ENCODE measurements at places on chromosomes 1 and 21.

- H3K36me3 ChIP-seq = no peaks in the 10 kb centered on the region
- no peak overlapping the region for H3K4me3 ChIP-seq
- peak overlapping the region; percentile 66 for H3K27ac ChIP-seq
- H3K4me1 ChIP-seq = peaks cover 5% of the 10 kb centered on the region
- DNase-seq = peak; percentile 26
- no peaks in the 10 kb centered on the region for H3K27me3 ChIP-seq
Observed at GRCh38 chr1:24641646-24642151, 1.4 kb upstream of the SRRM1 start.

GRCh38 chr1:60870269-60870865, 212.0 kb upstream of the NFIA start:
- H3K36me3 ChIP-seq = no peaks in the 10 kb centered on the region
- no peaks in the 10 kb centered on the region for H3K27me3 ChIP-seq
- no peak overlapping the region for H3K27ac ChIP-seq
- H3K4me1 ChIP-seq = peaks cover 2% of the 10 kb centered on the region
- DNase-seq = no peak
- H3K4me3 ChIP-seq = no peak overlapping the region

GRCh38 chr1:74436078-74436477, 76.3 kb downstream of the LRRC53 start:
- no peak for DNase-seq
- H3K27me3 ChIP-seq = no peaks in the 10 kb centered on the region
- H3K36me3 ChIP-seq = no peaks in the 10 kb centered on the region
- H3K4me3 ChIP-seq = no peak overlapping the region

DNA sequence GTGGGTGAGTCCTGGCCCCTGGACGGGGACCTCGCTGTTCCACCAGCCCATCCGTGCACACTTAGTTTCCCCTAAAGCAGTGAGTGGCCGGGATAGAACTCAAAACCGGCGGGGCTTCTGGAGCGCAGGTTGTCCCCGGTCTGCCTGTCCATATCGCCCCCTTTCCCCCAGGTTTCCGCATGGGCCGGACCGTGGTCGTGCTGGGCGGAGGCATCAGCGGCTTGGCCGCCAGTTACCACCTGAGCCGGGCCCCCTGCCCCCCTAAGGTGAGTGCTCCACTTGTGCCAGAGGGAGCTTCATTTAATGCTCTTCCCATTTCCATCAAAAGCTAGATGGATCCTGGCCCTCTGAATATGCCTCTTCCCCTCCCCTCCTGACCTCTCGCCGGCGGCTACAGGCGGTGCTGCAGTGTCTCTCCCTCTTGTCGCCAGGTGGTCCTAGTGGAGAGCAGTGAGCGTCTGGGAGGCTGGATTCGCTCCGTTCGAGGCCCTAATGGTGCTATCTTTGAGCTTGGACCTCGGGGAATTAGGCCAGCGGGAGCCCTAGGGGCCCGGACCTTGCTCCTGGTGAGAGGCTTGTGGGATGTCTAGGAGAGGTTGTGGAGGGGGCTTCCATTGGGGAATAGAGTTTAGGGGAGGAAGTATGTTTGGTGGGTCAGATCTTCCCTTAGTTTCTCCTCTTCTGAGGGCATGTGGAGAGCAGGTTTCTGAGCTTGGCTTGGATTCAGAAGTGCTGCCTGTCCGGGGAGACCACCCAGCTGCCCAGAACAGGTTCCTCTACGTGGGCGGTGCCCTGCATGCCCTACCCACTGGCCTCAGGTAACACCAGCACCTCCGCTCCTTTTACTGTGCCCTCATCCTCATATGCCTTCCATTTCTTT, 683 bp downstream of the PPOX start:
- H3K4me3 ChIP-seq = peak overlapping the region; percentile 85
- H3K27ac ChIP-seq = peak overlapping the region; percentile 7
- H3K4me1 ChIP-seq = peaks cover 9% of the 10 kb centered on the region
- no peak for DNase-seq
- H3K27me3 ChIP-seq = no peaks in the 10 kb centered on the region
- H3K36me3 ChIP-seq = peaks cover 44% of the 10 kb centered on the region

- H3K27ac ChIP-seq = no peak overlapping the region
- no peak overlapping the region for H3K4me3 ChIP-seq
- no peaks in the 10 kb centered on the region for H3K27me3 ChIP-seq
- no peaks in the 10 kb centered on the region for H3K4me1 ChIP-seq
Observed at GRCh38 chr1:93123201-93123783, 44.2 kb downstream of the MTF2 start.

DNA sequence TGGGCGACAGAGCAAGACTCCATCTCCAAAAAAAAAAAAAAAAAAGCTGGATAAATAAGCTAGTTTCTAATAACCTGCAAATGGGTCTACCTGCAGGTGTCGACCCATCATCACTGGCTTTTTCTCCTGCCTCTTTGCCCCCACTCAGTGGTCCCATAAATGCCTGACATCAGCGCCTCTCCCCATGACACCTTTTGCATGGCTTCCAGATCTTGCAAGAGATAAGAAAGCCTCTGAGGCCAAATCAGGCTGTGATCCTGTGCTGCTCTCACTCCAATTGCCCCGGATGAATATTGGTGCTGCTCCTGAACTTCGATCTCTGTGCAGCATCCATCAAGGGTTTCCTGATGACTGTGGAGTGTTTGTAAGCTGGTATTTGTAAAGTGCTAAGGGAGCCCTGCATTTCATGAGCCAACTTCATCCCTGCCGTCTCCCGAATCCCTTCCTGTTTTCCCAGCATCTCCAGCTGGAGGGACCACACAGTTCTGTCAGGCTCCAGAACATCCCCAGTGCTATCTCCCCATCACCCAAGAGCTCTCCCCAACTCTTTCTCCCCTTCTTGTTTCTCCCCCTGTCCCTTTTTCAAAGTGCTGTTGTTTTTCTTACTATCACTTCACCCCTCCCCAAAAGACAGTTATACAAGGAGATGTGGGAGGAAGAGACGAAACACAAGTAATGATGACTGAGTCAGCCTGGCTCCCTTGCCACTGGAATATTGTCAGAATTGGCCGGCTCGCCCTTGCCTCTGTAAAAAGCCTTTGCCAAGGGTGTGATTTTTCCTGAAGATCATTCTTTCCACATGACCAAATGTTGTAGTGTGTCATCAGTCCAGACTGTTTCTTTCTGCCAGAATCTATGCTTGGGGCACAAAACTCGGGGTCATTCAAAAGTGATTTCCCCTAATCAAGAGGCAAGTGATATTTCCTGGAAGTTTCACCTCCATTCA, 2.8 kb upstream of the EFHD2 start:
- H3K27ac ChIP-seq = no peak overlapping the region
- H3K4me1 ChIP-seq = peaks cover 21% of the 10 kb centered on the region
- H3K36me3 ChIP-seq = no peaks in the 10 kb centered on the region
- DNase-seq = no peak
- H3K27me3 ChIP-seq = no peaks in the 10 kb centered on the region

DNA sequence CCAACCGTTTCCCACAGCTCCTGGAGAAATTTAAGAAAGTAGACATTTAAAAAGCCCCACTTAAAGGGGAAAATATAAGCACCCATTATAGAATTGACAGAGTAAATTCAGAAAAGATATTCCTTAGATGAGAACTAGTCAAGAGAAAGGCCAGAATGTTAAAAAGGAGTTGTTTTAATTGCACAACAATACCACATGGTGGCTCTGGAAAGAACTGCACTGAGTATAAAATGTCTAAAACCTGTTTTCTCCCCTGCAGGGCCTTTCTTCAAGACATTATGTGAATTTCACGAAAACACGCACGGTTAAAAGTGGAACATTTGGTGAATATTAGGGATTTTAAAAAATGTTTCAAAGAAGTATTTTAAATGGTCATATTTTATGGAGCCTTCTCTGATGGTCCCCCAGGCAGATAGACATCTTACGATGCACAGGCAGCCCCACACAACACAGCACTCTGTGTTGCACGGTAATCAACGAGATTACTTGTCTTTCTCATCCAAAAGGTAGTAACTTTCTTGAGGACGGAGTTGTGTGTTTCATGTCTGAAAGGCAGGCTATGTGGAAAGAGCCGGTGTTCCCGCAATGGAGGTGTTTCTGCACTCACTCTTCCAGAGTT, 101.9 kb downstream of the PRRX1 start:
- H3K4me3 ChIP-seq = no peak overlapping the region
- no peaks in the 10 kb centered on the region for H3K27me3 ChIP-seq
- H3K4me1 ChIP-seq = no peaks in the 10 kb centered on the region

GRCh38 chr1:15525050-15526020, 1.3 kb upstream of the DNAJC16 start:
- peak overlapping the region; percentile 76 for H3K4me3 ChIP-seq
- no peaks in the 10 kb centered on the region for H3K27me3 ChIP-seq
- peaks cover 5% of the 10 kb centered on the region for H3K4me1 ChIP-seq
- no peaks in the 10 kb centered on the region for H3K36me3 ChIP-seq
- DNase-seq = peak; percentile 18

GRCh38 chr1:97143236-97143882, 421.8 kb downstream of the PTBP2 start:
- peaks cover 2% of the 10 kb centered on the region for H3K4me1 ChIP-seq
- no peak overlapping the region for H3K4me3 ChIP-seq
- no peak overlapping the region for H3K27ac ChIP-seq

- no peaks in the 10 kb centered on the region for H3K36me3 ChIP-seq
- no peak overlapping the region for H3K4me3 ChIP-seq
- H3K27ac ChIP-seq = no peak overlapping the region
- no peaks in the 10 kb centered on the region for H3K4me1 ChIP-seq
Observed at GRCh38 chr1:225565847-225566246, 87.1 kb downstream of the ENAH start.

DNA sequence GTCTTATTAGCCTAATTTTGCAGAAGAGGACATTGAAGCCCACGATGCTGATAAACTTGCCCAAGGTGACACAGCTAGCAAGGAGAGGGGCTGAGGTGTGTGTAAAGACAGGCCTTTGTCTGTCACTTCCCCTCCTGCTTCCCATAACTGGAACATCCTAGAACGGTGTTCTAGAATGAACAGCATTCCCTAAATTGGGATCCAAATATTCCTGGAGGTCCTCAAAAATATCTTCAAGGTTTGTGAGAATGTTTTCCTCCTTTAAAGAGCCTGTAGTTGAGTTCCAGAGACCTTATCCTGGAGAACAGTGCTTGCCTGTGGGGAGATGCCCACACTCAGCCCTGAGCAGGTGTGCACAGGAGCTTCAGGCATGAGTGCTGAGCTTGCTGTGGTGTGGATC, 41.5 kb upstream of the SAMD13 start:
- H3K4me1 ChIP-seq = no peaks in the 10 kb centered on the region
- no peak for DNase-seq
- no peak overlapping the region for H3K4me3 ChIP-seq
- H3K36me3 ChIP-seq = no peaks in the 10 kb centered on the region

GRCh38 chr1:194067772-194068171, 881.4 kb upstream of the B3GALT2 start:
- no peaks in the 10 kb centered on the region for H3K4me1 ChIP-seq
- no peaks in the 10 kb centered on the region for H3K36me3 ChIP-seq
- DNase-seq = no peak
- no peak overlapping the region for H3K27ac ChIP-seq
- no peaks in the 10 kb centered on the region for H3K27me3 ChIP-seq

DNA sequence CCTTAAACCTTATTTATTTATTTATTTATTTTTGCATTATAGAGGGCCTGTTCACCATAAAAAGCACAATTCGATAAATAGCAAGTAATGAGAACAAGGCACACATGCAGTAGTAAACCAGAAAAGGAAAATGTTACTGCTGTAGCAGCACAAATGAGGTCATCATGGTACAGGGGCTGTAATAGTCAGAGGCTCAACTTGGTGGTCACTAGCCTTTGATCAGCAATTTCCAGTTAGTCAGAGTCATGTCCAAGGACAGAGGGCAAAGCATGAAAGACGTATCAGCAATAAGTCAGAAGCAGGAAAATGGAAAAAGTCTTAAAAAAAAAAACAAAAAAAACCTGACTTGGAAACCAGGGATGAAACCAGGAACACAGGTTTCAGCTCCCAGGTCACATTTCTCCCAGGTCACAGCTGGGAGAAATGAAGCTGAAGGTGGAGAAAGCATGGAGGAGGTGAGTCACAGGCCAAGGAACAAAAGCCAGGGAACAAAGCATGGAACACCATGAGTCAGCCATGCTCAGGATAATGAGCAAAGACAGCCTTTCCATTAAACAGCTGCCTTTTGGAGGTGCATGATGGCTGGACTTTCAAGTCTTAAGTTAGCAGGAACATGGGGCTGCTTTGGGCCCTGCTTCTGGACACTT, 556.3 kb downstream of the LTN1 start:
- H3K27ac ChIP-seq = no peak overlapping the region
- peak; percentile 29 for DNase-seq
- no peak overlapping the region for H3K4me3 ChIP-seq
- no peaks in the 10 kb centered on the region for H3K27me3 ChIP-seq
- no peaks in the 10 kb centered on the region for H3K4me1 ChIP-seq

DNA sequence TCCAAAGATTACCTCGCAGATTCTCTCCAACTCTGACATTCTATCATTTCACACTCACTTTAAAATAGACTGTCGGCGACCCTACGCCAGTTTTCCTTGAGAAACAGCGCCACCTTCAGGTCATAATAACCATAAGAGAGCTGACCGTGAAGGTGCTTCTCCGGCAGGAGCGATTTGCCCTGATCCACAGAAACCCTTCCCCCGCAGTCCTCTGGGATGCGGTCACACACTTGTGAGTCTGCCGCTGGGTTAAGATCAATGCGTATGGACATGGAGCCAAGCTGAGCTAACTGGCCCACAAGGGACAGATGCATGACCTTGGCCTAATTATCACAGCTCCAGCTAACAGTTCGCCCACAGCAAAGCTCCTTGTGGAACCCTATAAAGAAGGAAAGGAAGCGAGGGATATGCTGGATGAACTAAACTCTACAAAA, 32.8 kb upstream of the IFNAR2 start:
- H3K27ac ChIP-seq = no peak overlapping the region
- H3K4me3 ChIP-seq = no peak overlapping the region
- peak; percentile 56 for DNase-seq
- no peaks in the 10 kb centered on the region for H3K36me3 ChIP-seq

- H3K36me3 ChIP-seq = no peaks in the 10 kb centered on the region
- peak overlapping the region; percentile 50 for H3K27ac ChIP-seq
- peaks cover 2% of the 10 kb centered on the region for H3K4me1 ChIP-seq
Observed at GRCh38 chr1:113929750-113930498, 800 bp downstream of the HIPK1 start.

DNA sequence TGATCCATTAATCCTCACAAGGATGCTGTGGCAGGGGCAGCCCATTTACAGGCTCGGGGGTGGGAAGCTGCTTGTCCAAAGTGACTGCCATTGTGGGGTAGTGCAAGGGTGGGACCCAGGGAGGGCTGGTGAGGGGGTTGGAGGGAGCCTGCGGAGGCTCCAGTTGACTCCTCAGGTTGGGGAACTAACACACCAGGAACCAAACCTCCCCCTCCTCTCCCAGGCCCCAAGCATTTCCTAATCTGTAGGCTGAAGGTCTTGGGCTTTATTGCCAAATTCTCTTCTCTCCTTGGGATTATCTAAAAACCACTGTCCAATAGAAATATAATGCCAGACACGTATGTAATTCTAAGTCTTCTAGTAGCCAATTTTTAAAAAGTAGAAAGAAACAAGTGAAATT, 18.2 kb downstream of the IKBKE start:
- no peak overlapping the region for H3K27ac ChIP-seq
- no peaks in the 10 kb centered on the region for H3K4me1 ChIP-seq
- peaks cover 2% of the 10 kb centered on the region for H3K36me3 ChIP-seq
- H3K4me3 ChIP-seq = no peak overlapping the region

All from trophoblast cell (in vitro differentiated cells and primary cell).